Activated naive CD4-positive, alpha-beta T cell (primary cell): ENCODE measurements at places on chromosomes 2 and 18.

- no peak for DNase-seq
Observed at GRCh38 chr2:23453836-23454460, 69.0 kb downstream of the KLHL29 start.

DNA sequence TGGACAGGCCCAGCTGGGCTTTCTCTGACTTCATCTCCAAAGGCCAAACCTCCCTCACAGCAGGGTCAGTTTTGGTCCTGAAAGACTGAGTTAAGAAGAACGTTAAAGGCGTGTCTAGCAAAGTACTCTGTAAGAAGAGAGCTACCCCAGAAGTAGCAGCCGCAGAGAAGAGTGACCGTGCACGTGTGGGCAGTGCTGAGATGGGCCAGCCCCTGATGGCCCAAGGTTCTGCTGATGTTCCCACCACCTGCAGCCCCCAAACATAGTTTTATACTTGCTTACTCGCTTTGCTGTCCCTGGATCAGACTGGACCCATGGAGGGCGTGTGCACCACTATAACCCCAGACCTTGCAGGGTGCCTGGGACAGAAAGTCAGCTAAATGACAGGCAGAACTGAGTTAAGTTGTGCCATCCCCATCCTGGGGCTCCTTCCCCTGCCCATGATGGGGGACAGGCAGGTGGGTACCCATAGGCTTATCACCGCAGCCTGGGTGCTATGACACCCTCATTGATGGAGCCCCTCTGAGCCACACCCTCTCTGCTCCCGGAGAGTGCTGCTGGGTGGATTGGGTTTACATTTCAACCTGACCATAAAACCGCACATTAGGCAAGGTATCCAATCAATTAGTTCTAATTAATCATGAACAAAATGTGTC is 367.3 kb upstream of the HS6ST1 start:
- no peak for DNase-seq

DNA sequence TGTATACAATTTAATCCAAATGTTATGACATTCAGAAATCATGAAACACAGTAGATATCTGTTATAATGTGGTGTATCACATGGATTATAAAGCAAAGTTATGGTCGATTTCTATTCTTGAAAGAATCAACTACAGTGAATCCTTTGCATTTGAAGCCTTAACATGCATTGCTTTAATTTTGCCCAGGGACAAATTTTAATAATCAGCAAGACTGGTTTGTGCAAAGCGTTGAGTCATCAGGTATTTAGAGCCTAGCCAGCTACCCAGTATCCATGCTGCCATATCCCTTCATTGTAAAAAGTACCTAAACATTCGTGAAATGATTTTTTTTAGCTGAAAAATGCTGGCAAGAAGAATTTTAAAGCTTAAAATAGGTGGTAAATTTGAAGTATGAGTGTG is 8.9 kb upstream of the SPDYA start:
- no peak for DNase-seq

- no peak for DNase-seq
Observed at GRCh38 chr2:40364151-40364874, 87.6 kb downstream of the SLC8A1 start.

- no peak for DNase-seq
Observed at GRCh38 chr2:142745691-142746090, 131.8 kb upstream of the KYNU start.

DNA sequence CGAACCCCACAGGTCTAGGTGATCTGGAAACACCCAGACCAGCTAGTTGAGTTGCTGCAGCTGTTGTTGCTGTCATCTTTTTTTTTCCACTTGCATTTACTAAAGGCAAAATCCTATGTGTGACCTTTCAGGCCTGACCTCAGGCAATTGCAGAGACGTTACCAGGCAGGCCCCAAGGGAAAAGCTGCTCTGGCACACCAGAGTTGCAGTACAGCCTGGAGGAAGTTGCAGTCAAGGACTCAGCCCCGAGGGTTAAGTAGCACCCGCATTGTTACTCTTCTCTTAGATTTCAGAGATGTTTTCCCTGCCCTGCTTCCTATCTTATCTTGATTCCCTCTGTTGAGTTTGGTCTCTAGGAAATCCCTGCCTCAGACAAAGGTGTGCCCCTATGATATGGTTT is 45.2 kb upstream of the SMAD2 start:
- DNase-seq: no peak

GRCh38 chr2:174335988-174336500 is 1.3 kb downstream of the SP9 start:
- no peak for DNase-seq

DNA sequence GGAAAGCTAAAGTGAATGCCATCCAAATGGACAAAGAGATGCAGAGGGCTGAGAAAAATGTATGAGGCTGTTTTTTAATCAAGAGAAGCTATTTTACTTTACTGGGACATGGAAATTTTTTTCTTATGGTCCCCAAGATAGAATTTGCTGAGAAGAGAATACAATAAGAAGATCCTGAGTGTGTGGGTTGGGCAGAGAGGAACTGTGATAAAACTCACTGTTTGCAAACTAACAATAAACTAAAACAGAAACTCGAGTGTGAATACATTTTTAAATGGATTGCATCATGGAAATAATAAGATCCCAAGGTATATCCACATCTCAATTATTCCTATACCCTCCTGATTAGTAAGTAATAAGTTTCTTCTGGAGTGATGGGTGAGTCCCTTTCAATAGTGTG is 4.4 kb downstream of the NEB start:
- no peak for DNase-seq

- no peak for DNase-seq
Observed at GRCh38 chr2:183204397-183204796, 80.2 kb downstream of the NUP35 start.

DNA sequence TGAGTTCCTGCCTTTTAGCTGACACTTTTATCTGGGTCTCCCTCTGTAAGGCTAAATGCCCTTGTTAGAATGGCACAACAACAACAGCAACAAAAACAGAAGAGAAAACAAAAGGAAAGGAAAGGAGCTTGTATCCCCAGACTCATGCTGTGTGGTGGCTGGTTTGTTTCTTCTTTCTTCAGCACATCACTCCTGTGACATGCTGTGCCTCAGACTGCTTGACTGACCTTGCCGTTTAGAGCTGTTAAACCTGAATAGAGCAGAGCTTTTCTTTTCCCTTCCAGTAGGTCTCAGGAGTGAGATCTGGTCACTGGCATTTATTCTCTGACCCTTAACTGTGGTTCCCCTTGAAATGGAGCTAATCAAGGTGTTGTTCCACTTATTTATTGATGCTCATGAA is 18.9 kb downstream of the GALNT13 start:
- DNase-seq: no peak

GRCh38 chr18:64287926-64288325 is 139.0 kb upstream of the LINC00305 start:
- no peak for DNase-seq

DNA sequence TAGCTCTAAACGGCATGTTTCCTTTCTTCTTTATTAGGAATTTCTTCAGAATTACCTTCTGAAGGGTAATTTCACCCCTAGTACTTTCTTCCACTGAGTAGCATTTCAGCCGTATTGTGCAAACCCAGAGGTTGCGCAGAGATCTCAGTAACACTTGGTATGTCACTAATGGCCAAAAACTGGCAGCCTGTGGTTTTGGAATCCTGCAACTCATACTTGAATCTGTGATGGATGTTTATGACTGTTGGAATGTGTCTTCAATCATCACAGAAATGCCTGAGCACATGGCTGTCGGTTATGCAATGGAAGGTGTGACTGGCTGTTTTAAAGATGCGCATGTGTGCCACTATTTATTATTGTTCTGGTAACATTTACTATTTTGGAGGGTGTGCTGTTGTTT is 100.0 kb downstream of the COLEC12 start:
- DNase-seq: no peak

GRCh38 chr2:238697193-238698071 is 150.5 kb upstream of the TWIST2 start:
- DNase-seq: no peak

GRCh38 chr18:42706618-42707017 is 408.9 kb downstream of the RIT2 start:
- DNase-seq: no peak

- DNase-seq: no peak
Observed at GRCh38 chr2:25983735-25984134, 1.4 kb upstream of the KIF3C start.

GRCh38 chr2:196783431-196784094 is 15.9 kb downstream of the GTF3C3 start:
- no peak for DNase-seq

GRCh38 chr2:126343136-126343535 is 312.8 kb upstream of the GYPC start:
- DNase-seq: no peak

DNA sequence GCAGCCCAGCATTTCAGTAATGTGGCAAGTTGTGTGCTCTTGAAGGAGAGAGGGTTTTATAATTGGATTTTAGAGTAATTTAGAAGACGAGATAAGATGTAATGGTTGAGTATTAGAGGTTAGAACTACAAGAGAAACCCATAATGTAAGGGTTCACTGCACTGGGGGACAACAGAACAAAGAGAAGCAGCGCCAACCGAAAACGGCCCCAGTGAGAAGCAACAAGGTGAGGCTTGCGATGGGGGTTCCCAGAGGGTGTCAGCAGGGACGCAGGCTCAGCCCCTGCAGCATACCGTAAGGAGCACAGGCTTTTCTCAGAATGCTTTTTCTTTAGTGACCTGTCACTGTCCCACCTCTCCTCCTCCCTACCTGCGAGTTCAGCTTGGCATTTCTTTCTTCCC is 183.9 kb upstream of the ETAA1 start:
- no peak for DNase-seq
